Glomerular endothelial cell (primary cell): ENCODE measurements at places on chromosomes 6 and 20. TPM values are rescaled to one million over a fixed set of nuclear protein-coding genes. Genes with fewer than 3 reads are reported as not detected.

GRCh38 chr20:297098-297924 lies at the start of gene ZCCHC3:
ZCCHC3 (plus strand) TSS chr20:297570; CDS start chr20:297587, 17 bp downstream.
- no peak for DNase-seq

- no peak for DNase-seq
Observed at GRCh38 chr6:31663126-31663960, 1.5 kb downstream of the GPANK1 start.

GRCh38 chr20:63718996-63719395 lies 11.2 kb downstream of the ZGPAT start:
- DNase-seq = no peak

GRCh38 chr6:14451594-14452374 lies 334.2 kb downstream of the CD83 start:
- no peak for DNase-seq

GRCh38 chr6:27770724-27771123 lies 141.5 kb downstream of the OR2B2 start:
- no peak for DNase-seq

- no peak for DNase-seq
Observed at GRCh38 chr6:137230547-137230946, 11.4 kb upstream of the IFNGR1 start.

DNA sequence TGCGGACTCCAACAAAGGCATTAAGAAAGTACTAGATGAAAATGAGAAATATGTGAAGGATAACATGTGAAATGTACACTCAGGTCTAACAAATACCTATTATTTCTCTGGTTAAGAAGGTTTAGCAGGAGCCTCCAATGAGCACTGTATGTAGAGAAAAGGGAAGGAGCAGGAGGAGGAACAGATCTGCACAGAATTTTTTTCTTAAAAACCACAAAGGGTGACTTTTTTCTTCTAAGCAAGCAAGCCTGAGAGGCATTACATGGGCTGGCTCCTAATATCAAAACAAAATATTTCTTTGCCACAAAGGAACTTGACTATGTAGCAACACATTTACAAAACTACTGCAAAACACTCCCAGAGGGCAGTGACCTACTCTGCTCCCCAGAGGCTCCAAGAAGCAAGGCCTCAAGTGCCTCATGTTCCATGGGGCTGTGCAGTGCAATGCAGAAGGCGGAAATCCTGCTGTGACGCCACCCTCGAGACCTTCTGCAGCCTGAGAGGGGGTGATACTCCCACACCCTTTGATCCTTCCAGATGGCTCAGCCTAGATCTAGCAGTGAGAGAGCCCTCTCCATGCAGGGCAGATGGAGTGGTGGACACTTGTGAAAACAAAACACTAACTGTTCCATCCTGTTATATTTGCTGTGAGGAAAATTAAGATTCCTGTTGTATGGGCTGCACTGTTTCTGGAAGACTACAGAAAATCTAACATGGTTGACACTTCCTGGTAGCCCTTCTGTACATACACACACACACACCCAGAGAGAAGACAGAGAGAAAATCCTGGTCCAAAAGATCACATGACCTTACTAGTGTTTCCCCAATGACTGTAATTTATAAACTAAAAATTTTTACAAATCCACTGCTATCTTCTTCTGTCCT lies 36.0 kb upstream of the SMIM29 start:
- no peak for DNase-seq

- no peak for DNase-seq
Observed at GRCh38 chr6:155004576-155005372, 9.7 kb downstream of the TIAM2 start.

The GNMT gene
- not detected in 2 replicates for total RNA-seq

The PTCRA gene
- not detected in 2 replicates for total RNA-seq

The BYSL gene
- total RNA-seq = 11.5 and 24.3 TPM in 2 replicates

The FAM217A gene
- total RNA-seq = not detected in 2 replicates
